ENCODE measurements at places on chromosomes 3 and 15.

DNA sequence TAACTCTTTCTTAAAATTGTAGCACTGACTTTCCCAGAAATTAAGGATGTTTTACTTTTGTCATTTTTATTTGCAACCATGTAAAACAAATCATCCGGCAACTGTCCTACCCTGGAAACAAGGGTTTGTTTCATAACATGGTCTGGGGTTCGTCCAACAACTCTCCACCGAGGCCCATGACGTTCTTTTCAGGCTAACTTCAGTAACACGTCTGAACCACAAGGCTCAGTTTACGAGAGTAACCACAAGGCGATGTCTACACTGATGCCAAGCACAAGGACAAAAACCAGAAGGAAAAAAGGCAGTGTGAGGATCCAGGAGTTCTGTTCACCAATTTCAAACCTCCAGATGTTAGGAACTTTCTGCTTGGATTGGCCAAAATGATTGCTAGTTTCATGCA is 546.1 kb downstream of the NTRK3 start:
- DNase-seq, result no peak

DNA sequence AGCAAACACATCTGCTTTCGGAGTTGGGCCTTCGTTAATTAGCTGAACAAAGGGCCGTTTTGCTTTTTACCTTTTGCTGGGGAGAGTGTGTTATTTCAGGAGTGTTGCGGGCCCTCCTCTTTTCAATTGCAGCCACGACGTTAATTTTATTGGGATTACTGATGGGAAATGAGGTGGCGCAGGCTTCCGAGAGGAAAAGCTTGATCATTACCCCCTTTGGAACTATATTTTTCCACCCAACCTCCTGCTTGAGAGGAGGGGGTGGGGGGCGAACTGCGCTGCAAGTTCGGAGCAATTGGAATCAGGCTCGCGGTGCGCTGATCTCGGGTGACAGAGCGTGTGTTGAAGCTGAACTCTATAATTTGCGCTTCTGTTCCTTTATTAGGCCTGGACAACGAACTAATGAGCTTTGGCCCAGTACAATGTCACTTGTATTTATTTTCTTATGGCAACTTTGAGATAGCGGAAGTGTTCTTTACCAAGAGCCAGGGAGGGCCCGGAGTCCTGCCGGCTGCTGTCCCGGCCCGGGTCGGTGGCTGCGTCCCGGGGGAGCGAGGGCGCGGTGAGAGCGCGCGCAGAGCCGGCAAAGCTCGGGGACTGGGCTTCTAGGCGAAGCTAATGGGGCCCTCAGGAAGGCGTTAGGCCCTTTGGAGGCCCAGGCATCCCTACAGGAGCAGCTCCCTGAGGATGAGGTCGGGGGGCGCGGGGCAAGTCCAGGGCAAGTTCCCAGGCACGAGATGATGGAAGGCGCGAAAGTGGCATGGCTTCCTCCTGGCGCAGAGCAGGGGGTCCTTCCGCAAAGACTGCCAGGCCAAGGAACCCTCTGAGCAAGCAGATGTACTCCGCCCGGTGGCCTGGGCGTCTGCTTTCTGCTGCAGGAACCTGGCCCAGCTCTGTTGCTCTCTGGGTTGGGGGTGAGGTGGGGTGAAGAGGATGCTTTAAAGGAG is 12.9 kb downstream of the NR2F2 start:
- no peak for DNase-seq

GRCh38 chr3:25468866-25469319 is 40.8 kb downstream of the RARB start:
- no peak for DNase-seq

DNA sequence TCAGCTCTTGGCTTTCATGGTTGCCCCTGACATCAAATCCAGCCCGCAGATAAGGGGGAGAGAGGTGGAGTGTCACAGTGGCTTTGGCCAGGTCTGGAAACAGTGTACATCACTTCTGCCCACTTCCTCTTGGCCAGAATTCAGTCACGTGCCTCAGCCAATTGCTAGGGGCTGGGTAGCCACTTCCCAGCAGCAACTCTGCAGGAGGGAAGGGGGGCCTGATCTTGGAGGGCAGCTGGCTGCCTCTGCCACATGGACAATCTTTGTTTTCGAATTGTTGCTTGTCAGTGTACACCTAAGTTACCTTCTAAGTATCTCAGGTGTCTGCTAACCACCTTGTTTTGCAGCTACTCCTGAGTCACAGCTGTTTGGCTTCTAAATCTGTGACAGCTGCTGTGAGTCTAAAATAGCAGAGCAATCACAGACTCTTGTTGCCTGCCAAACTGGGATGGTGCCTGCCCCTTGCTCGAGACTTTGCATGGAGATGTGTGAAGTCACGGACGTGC is 41.0 kb upstream of the LIMD1 start:
- DNase-seq, result no peak

DNA sequence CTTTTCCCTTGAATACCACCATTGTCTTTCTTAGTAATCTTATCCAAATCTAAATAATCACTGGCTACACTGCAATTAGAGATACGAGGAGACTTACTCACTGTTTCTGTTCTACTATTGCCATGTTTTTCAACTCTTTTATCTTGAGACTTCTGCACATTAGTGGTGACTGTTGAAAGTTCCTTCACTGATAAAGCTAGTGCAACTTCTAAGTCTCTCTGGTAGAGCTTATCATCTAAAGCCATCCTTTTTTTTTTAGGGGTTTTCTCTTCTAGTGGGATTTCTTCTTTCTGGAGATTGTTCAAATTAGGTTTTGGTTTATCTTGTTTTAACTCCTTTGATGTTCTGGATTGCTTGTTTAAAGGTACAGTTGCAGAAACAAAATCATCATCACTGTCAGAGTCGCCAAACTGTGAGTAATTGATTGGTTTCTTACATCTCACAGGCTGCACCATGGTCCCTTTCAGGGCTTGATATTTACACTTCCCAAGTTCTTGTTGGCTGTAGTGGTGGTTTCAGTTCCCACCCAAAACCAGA is 37.7 kb downstream of the NCK1 start:
- DNase-seq, result no peak

- no peak for DNase-seq
Measured at GRCh38 chr3:147397155-147397874, 9.0 kb downstream of the ZIC4 start.
